Fibroblast of skin of right biceps (primary cell): ENCODE measurements at places on chromosomes 2 and 18.
A peak's percentile ranks its signal among the peaks of the same experiment; 100 is the strongest.

DNA sequence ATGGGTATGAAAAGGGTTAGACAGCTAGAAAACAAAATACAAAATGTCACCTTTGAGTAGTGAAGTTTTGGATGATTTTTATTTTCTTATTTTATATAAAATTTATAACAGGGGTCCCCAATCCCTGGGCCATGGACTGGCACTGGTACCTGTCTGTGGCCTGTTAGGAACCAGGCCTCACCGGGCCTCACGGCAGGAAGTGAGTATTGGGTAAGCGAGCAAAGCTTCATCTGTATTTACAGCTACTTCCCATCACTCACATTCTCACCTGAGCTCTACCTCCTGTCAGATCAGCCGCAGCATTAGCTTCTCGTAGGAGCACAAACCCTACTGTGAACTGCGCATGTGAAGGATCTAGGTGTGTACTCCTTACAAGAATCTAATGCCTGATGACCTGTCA lies 202.8 kb upstream of the TWIST2 start:
- DNase-seq, result no peak

GRCh38 chr18:58525517-58525916 lies 103.4 kb downstream of the ALPK2 start:
- DNase-seq, result peak; percentile 91

GRCh38 chr2:16105669-16106281 lies 165.4 kb downstream of the MYCN start:
- no peak for DNase-seq

- no peak for DNase-seq
Measured at GRCh38 chr18:45175511-45175910, 439.8 kb upstream of the SLC14A2 start.

DNA sequence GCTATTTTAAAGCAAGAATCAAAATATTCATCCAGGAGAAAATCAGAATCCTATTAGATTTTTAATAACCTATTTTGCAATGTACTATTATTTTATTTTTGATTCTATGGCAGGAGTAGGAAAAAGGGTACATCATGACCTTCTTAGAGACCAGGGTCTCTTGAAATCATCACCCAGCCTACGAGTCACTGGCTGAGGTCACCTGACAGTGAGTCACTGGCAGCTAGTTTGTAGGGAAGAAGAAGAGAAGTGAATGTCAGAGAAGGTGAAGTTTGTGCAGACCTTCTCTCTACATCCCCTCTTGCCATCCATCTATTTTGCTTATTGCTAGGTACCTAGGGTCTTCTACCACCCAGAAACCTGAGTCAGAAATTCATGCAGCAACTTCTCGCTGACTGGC lies 144.2 kb downstream of the ALK start:
- peak; percentile 38 for DNase-seq

GRCh38 chr2:79832511-79833234 lies 319.8 kb downstream of the CTNNA2 start:
- no peak for DNase-seq
